ENCODE measurements at places on chromosomes 4 and X.

- no peak for DNase-seq
Observed at GRCh38 chr4:105343146-105343931, 130.5 kb downstream of the PPA2 start.

- peak; percentile 79 for DNase-seq
Observed at GRCh38 chr4:44558031-44558605, 93.3 kb downstream of the YIPF7 start.

- DNase-seq = no peak
Observed at GRCh38 chr4:20591571-20591970, 108.7 kb upstream of the PACRGL start.

- no peak for DNase-seq
Observed at GRCh38 chrX:925652-926061, 286.8 kb downstream of the CRLF2 start.

DNA sequence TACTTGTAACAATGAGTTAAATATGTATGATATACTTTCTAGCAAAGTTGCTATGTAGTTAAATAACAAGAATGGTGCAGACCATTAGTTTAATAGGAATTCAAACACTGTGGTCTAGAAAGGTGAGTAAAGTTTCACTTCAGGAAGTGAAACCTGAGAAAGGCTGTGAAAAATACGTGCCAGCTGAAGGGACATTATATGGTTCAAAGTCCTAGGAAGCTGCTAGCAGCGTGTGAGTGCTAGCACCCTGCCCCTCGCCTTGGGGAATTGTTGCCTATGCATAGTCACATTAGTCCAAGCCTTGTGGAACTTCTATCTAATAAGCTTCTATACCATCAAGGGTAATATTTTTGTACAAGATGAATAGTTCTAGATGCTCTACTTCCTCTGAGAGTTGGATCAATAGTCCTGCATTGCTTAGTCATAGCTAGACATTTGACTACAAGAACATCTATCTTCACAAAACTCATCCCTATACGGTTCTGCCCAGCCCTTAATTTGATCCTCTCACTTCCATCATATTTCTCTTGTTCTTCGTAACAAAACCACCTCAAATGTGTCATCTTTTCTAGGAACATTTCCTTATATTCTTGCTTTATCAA, 45.8 kb upstream of the ARSJ start:
- DNase-seq = no peak

- DNase-seq = no peak
Observed at GRCh38 chrX:42531441-42531840, 246.5 kb downstream of the PPP1R2C start.

GRCh38 chr4:119810001-119810400, 181.4 kb upstream of the PDE5A start:
- DNase-seq = no peak

DNA sequence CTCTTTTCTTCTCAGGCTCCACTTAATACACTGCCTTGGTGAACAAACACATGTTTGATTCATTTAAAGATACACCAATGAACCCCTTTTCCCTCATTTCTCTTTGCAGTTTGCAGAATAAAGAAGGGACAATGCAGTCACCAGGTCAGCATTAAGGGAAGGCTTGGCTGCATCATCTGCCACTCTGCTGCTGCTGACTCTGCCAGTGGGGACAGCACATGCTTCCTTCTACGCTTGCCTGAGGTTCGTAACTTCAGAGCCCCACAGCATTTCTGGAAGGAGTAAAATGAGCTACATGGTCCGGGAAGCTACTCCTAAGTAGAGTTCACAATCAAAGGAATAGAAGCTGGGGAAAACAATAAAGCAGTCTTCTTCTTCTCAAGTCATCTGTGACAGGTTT, 178.9 kb upstream of the GATB start:
- no peak for DNase-seq

GRCh38 chrX:19765628-19766027, 121.8 kb downstream of the SH3KBP1 start:
- no peak for DNase-seq

GRCh38 chrX:115372152-115372551, 82.6 kb downstream of the LUZP4 start:
- no peak for DNase-seq

DNA sequence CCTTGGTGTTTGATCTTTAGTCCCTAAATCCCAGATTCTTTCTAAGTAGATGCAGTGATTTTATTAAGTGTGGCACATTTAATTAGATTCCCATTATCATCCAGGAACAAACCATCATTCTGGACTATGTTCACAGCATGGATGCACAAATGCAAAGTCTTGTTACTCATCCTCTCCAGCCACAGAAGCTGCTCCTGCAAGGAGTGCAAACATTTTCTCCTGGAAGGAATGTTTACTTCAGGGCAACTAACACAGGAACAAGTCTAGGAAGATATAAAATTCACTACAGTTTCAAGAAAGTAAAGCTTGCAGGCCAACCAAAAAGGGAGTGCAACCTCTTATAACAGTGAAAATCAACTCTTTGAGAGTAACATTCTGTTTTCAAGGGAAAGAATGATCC, 106.0 kb downstream of the IQCM start:
- peak; percentile 14 for DNase-seq

GRCh38 chr4:95835672-95836071, 4.2 kb upstream of the PDHA2 start:
- DNase-seq = no peak

- no peak for DNase-seq
Observed at GRCh38 chr4:163280703-163281519, 51.5 kb downstream of the NPY1R start.

DNA sequence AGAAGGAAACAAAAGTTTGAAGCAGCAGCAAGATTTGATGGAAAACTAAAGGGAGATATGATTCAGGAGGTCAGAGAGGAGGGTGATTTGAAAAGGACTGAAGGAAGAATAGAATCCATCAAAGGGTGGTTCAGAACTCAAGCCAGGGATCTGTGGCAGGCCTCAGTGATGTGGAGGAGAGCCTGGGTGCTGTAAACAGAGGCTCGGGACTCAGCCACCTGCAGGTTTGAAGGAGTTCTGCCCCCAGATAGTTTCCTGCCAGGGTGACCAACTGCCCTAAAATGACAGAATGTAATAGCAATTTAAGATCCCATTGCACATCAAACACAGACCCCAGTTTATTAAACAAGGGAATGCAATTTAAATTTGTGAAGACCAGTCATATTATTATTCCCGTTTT, 204.0 kb upstream of the FAT1 start:
- DNase-seq = no peak

DNA sequence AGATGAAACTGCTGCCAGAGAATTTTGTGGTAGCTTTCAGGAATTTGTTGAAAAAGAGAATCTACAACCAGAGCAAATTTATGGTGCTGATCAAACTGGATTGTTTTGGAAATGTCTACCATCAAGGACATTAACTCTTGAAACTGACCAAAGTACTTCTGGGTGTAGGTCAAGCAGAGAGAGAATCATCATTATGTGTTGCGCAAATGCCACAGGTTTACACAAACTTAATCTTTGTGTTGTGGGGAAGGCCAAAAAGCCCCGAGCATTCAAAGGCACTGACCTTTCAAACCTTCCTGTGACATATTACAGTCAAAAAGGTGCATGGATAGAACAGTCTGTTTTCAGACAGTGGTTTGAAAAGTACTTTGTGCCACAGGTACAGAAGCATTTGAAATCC, 2.1 kb downstream of the TIGD2 start:
- no peak for DNase-seq

DNA sequence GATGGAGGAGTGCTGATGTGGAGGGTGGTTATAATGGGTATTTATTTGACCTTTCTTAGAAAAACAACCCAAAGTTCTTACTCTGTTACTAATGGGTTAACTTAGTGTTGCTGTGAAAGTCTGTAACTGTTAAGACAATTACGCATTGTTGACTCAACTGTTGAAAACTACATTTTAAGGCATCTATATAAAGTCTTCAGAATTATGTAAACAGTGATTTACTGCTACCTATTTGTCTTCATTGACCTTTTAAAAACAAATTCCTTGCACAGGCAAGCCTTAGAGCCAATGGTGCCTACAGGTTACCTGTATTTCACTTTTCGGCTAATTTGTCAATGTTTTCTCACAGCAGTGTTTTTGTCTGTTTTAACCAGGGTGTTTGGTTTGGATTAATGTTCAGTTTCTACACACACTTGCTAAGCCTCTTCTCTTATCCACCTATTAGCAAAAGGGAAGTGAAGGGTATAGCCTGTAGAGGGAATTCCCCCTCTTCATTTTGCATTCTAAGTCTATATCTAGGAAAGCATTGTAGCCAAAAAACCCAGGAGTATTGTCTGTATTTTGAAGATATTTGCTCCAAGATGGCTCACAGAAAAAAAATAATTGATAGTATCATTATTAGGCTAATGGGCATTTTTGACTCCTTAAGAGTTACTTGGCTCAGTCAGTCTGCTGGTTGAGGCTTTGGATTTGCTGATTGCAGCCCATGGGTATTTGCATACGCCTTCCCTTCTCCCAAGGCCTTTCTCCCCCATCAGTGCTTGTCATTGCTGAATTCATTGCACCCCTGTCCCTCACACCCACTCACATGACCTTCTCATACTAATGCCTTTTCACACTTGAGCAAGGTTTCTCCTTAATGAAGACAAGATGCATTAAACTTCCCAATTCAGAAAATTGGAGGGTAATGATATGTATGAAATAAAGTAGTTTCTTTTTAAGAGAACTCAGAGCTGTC, 30.5 kb downstream of the AFF1 start:
- no peak for DNase-seq

DNA sequence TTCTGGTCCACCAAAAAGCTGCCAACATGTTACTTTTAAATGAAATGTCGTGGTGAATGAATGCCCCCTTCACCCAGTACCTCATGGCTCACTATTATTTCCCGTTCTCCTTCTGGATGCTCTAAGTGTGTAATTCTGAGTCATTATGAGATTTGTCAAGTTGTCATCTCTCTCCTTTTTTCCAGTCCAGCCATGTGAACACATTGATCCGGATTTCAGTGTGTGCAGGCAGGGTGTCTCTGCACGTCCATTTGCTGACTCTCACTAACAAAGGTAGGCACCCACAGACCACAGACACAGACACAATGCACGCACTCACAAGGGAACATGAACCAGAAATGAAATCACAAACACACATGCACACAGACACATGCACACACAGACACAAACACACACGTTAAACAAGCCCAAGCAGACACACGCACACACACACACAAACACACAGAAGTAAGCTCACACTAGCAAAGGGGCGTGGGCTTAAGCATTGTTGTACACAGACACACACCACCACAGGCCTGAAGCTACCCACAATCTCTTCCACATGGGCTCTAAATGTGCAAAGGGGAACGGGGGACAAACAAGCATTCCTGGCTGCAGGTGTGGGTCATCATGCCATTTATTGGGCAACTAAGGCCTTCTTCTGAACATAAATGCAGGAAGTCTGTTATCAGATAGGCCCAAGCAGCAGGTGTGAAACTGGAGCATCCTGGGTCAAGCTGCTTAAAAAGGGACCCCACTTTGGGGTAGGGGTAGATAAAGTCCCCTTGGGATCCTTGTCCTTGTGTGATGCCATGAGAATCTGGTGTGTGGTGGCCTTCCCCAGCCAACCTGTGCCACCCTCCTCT, 58.1 kb downstream of the NBDY start:
- no peak for DNase-seq

GRCh38 chr4:24793219-24794005, 2.0 kb upstream of the SOD3 start:
- DNase-seq = peak; percentile 22

GRCh38 chrX:56572975-56573374, 9.5 kb downstream of the UBQLN2 start:
- no peak for DNase-seq

GRCh38 chrX:12973561-12974304, 1.2 kb upstream of the TMSB4X start:
- peak; percentile 72 for DNase-seq
